ENCODE measurements at places on chromosomes 6 and 20. TPM values are rescaled to one million over a fixed set of nuclear protein-coding genes. Genes with fewer than 3 reads are reported as not detected.
A peak's percentile ranks its signal among the peaks of the same experiment; 100 is the strongest.

PRKN gene
- total RNA-seq, result 7.4 TPM

GHRH gene
- total RNA-seq, result not detected

HLA-DQB1 gene
- total RNA-seq, result 1.5 TPM

DNA sequence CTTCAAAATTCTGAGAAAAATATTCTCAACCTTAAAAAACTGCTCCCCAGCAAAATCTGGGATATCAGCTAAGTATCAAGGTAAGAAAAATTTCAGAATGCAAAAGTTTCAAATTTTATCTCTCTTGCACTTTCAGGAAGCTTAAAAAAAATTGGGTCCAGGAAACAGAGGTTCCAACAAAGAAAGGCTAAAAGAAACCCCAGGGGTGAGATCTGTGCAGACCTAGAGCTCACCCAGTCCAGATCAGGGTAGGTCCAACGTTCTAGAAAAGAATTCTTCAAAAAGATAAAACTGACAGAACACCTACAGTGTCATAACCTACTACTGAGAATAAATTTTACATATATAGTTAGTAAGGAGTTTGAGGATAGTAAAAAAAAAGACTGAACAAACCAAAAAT lies 23.5 kb downstream of the ILRUN start:
- no peak for DNase-seq

DNA sequence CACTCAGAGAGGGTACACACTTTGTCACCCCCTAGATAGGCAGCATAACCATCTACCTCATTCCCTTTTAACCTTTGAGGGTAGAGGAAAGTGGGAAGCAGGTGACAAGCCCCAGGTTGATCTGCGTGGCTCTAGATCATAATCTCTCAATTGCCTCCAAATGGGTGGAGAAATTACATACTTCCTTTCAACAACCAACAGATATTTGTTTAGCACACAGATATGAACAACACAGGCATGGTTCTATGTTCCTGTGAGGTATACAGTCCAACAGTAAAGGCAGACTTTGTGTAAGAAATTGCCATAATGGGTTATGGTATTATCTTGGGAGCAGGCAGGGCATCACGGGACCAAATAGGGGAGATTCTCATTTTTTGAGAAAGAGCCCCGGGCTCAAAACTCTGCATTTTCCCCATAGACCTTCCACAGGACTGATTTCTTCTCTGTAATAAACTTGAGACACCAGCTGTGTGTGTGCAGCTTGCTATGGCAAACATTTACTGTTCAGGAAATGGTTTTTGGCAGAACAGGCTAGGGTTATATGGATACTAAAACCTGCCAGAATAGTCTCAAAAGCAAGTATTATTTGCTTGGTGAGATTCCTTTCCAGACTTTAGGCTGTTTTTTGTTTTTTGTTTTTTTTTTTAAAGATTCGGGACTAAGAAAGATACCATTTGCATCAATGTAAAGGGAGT lies 126.2 kb downstream of the CD164 start:
- DNase-seq, result no peak

- no peak for DNase-seq
Observed at GRCh38 chr6:156030053-156030452, 574.4 kb upstream of the NOX3 start.

DNA sequence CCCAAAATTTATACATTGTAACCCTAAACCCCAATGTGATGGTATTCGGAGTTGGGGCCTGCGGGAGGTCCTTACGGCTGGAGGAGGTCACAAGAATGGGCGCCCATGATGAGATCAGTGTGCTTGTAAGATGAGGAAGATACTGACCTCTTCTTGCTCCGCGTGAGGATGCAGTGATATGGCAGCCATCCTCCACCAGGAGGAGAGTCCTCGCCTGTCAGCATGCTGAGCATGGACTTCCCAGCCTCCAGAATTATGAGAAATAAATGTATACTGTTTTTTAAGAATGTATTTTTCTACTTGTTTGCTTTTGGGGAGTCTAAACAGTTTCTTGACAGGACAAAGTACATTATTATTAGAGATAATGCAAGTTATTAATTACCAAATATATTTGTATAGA lies 8.7 kb upstream of the SYNDIG1 start:
- DNase-seq, result no peak

- DNase-seq, result no peak
Observed at GRCh38 chr6:15533379-15534026, 129.3 kb downstream of the DTNBP1 start.

DNA sequence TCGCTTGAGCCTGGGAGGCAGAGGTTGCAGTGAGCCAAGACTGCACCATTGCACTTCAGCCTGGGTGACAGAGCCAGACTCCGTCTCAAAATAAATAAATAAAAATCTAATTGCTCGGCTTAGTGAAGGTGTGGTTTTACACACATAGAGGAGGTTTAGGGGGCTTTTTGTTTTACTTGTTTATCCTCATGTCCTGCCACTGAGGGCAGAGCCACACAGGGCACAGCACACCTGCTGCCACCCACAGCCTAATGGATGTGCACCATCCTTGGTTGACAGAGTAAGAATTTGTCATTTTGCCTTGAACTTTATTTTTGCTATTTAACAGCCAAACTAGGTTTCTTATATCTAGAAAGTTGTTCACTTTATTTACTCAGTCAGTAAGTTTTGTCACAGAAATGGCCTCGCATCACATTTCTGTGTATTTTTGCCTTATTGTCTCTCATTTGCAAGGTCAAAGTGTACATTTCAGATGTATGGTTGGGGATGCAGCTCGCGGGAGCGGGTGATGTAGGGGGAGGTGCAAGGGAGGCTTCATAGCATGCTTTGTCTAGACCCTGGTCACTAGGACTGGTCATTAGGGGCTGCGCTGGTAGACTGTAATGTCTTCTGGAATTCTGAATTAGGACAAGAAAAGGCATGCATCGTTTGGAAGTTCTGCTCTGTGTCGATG lies 67.8 kb upstream of the NAA20 start:
- DNase-seq, result no peak

- peak; percentile 5 for DNase-seq
Observed at GRCh38 chr6:170091000-170091638, 199.8 kb downstream of the DLL1 start.
